T47D (cell line): ENCODE measurements at places on chromosomes 4 and X.
A peak's percentile ranks its signal among the peaks of the same experiment; 100 is the strongest.

- no peak for DNase-seq
Observed at GRCh38 chr4:94722748-94723147, 35.0 kb upstream of the BMPR1B start.

DNA sequence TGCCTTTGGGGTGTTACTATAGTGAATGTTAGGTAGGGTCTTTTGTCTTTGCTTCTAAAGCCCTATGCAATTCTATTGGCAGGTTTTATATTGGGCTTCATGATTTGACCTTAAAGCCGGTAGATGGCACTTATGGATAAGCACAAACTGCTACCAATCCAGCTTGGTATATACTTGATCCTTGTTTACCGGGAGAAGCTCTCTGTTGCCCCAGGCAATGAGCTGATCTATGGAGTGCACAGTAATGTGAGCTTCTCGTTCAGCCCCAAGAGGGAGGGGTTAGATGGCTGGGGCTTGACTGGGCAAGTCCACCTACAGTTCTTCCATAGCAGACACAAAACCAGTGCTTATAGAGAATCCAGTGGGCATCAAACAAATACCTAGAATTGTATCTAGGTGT is 287.2 kb upstream of the CT83 start:
- DNase-seq: no peak

DNA sequence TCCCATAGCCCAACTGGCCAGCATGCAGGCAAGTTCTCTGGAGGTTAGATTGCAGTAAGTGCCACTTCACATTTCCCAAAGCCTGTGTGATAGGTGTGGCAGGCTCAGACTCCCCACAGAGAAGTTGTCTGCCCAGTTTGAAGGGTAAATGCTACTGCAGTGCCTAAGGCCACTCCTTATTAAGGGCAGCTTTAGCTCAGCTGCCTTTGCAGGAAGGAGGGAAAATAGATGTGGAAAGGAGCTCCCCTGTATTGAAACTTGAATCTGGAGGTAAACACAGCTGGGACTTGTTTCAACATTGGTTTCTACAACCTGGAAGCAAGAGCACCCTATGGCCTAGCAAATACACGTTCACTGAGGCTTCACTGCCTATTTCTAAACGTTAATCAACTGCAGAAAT is 22.4 kb downstream of the NEXMIF start:
- peak; percentile 77 for DNase-seq

DNA sequence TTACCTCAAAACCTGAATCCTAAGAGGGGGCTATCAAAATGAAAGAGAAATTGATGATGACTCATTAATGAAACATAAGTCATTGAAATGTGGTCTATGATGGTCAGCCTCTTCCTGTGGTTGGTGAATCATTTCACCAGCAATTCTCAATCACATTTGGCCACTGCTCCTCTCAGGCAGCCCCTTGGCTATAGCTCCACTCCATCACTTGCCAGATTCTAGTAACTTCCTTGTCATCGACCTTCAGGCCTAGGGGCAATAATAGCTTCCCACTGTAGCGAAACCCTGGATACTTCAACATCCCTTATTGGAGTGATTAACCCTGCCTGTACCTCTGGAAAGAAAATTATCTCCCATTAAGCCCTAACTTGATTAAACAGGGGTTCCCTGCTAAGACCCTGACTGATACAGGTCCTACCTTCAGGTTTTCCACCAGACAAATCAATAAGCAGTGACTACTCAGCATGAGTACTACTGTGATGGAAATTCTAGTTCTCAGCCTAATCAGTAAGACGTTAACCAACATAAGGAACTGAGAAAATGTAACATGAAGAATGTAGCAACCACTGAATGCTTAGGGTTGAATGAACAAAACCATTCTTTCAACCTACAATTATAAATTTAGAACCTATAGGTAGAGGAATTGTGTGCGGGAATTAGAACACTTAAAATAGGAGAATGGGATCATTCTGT is 30.4 kb downstream of the ADH7 start:
- no peak for DNase-seq

DNA sequence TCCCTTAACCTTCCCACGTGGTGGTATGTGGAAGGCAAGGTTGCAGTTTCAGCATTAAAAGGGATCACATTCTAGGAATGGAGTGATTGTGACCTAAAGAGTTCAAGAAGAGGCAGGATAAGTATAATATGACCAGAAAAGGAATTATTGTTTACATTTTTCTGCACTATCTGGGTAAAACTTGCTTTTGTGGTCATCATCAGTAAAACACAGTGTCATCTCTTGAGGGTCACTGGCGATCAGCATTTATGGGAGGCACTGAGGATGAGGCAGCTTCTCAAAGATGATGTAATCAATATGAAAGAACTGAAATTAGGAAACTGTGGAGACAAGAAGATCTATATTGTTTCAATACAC is 88.7 kb downstream of the CFAP299 start:
- no peak for DNase-seq

GRCh38 chr4:38489011-38489861 is 174.8 kb upstream of the KLF3 start:
- no peak for DNase-seq
